Stimulated activated CD4-positive, alpha-beta T cell treated with anti-CD3 and anti-CD28 coated beads, Interleukin-1b, Interleukin-23, amount 100 ng/mL, for 24 hours (primary cell): ENCODE measurements at places on chromosomes 1 and 21.

DNA sequence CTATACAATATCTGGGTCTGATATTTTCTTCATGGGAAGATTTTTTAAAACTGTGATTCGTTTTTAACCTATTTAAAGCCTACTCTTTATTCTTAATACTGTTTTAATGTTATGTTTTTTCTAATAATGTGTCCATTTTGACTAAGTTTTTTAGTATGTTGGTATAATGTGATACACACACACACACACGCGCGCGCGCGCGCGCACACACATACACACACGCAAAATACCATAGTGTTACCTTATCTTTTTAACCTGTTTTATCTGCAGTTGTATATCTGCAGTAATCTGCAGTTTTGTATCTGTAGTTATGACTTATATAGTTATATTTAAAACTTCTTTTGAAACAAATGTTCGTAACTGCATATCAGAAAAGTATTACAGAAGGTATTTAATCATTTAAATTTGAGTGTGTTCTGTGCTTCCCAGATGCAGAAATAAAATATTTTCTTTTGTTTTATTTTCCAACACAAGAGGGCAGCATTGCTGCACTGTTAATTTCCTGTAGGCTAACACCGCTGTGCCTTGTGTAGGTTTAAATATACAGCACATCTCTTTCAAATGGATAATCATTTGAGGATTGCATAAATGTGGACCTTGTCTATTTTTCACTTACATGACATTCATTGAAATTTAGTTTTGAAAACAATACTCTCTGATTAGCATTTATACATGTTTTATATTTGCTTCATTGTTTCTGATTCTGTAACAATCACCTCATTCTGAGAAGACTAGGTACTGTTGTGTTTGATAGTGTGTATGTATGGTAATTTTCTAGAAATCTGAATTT, 166.1 kb downstream of the PDE4B start:
- DNase-seq, result no peak

- DNase-seq, result no peak
These were observed 54.8 kb downstream of the PIK3R3 start for GRCh38 chr1:46077644-46078043.

- DNase-seq, result no peak
These were observed 4.6 kb downstream of the KRTAP10-12 start for GRCh38 chr21:44701541-44701940.

DNA sequence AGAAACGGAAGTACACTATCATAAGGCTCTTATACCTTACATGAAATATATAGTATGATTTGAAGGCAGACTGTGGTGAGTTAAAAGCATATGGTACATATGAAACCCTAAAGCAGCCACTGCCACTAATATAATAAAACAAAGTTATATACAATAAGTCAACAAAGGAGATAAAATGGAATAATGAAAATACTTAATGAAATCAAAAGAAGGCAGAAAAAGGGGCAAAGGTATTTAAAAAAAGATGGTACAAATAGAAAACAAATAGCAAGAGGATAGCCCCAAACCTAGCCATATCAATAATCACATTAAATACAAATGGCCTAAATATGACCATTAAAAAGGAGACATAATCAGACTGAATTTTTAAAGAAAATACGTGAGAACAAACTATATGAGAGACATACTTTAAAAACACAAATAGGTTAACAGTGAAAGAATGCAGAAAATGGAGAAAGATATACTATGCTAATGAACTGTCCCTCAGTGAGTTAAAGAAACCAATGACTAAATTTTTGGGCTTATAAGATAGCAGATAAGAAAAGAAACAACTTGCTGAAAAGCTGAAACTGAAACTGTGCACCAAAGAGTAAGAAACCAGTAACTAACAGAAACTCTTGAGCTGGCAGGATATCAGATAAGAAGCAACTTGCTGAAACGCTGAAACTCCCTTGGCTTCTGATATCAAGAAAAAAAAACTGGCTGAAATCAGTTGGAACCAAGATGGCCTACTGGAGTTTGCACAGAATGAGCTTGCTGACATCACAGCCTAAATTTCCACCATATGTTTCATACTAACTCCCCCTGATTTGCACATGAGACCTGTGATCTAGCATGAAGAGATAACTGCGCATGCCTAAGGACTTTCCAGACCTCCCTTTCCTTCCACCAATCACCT, 44.3 kb upstream of the IL10 start:
- DNase-seq, result no peak

- DNase-seq, result no peak
These were observed 126.9 kb upstream of the PLPPR5 start for GRCh38 chr1:99131546-99131945.

DNA sequence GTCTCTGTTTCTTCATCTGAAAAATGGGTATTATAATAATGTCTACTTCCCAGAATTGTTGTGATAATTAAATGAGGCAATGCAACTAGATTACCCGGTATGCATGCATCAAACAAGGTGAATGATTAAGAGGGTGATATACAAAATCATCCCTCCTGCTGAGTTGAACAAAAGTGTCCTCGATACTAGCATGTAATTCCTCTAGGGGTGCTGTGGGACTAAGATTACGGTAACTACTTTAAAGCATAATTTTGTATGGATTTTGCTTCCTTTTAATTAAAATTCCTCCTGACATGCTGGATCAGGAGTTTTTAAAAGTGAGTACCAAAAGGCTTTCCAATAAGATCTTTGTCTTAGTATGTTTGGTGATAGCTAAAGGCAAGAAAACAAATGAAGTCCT, 98.7 kb upstream of the PRMT6 start:
- DNase-seq, result no peak

DNA sequence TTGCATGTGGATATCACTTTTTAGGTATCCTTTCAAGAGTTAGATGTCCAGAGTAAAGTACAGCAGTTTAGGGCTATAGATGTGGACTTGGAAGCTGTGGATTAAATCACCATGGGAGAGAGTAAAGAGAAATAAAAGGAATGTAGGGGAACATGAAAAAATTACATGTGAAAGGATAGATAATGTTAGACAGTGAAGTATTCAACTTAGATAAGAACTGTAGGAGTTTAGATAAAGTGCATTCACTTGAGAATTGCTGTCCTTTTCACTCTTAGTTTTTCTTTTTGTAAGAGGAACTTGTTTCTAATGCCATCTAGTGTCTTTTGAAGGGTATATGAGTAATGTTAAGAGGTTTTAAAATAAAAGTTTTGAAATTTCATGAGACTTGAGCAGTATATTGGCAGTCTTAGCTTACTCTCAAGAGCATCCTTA, 40.1 kb downstream of the MAST2 start:
- DNase-seq, result no peak

GRCh38 chr1:111747282-111747734, 8.1 kb upstream of the INKA2 start:
- no peak for DNase-seq

- DNase-seq, result no peak
These were observed 16.0 kb upstream of the ZBTB8B start for GRCh38 chr1:32448773-32449456.

DNA sequence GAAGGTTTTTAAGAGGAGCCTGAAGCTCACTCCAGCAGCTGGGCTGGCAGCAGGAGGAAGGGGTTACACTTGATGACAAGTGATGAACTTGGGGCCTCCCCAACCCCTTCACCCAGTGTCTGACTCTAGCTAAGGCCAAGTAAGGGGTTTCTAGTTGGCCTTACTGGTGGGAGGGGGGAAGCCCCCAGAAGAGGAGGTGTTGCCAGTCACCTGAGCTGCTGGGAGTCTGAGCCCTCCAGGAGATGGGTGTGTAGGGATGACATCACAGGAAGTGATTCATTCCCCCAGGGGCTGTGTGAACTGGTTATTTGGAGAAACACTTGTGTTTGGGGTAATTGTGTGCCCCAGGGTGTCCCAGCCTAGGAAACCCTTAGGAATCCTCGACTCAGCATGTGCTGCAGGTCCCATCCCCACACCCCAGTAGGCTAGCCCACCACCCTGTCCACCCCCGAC, 3.1 kb downstream of the PADI1 start:
- peak; percentile 41 for DNase-seq
